ENCODE measurements at places on chromosomes 3 and 15.
A peak's percentile ranks its signal among the peaks of the same experiment; 100 is the strongest.

DNA sequence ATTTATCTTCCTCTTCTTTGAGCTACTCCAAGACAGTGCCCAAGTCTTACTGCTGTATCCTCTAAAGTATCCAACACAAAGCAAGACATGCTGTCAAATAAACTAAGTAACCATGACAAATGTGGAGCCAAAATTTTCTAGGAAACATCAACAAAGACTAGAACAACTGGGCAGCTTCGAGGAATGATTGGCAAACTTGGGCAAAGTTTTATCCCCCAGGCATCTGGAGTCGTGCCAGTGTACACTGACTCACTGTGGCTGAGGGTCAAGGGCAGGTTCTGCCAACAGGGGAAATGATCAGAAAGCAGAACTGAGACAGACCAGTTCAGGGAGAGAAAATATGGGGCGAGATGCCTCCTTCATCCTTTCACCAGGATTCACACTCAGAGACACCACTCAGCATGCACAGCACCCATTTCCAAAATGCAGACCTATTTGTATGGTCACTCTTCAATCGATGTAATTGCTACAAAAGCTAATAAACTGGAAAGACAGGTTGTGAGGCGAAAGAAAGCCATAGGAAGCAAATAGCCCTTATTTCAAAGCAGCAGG is 65.8 kb downstream of the MB21D2 start:
- no peak for DNase-seq

DNA sequence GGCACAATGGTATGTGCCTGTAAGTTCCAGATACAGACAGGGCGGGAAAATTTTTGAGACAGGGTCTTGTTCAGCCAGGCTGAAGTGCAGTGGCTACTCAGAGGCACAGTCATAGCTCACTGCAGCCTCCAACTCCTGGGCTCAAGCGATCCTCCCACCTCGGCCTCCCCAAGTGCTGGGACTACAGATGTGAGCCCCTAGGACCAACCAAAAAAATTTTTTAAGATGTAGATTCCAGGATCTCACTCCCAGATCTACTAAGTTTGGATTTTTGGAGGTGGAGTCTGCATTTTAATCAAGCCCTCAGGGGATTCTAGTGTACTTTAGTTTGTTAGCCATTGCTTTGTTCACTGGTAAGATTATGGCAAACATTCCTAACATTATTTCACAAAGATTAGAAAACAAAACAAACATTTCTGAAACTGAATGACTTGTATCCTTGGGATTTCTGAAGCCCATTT is 2.7 kb downstream of the LIPH start:
- no peak for DNase-seq

GRCh38 chr15:100809587-100809986 is 70.0 kb upstream of the ALDH1A3 start:
- no peak for DNase-seq

DNA sequence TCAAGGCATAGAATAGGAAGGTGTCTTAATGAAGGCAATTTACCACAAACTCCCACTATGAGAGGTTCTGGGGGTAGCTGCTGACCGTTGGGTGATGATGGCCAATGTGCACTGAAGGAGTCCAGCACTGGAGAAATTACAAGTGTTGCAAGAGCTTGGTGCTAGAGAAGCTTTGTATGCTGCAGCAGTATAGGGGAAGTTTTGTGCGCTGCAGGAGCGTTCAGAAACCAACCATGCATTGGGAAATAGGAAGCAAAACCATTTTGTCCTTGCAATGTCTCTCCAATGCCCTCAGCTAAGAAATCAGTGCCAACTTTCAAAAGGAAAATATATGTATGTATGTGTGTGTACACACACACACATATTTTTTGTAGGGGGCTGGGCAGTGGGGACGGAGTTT is 441.6 kb upstream of the NAALADL2 start:
- no peak for DNase-seq

DNA sequence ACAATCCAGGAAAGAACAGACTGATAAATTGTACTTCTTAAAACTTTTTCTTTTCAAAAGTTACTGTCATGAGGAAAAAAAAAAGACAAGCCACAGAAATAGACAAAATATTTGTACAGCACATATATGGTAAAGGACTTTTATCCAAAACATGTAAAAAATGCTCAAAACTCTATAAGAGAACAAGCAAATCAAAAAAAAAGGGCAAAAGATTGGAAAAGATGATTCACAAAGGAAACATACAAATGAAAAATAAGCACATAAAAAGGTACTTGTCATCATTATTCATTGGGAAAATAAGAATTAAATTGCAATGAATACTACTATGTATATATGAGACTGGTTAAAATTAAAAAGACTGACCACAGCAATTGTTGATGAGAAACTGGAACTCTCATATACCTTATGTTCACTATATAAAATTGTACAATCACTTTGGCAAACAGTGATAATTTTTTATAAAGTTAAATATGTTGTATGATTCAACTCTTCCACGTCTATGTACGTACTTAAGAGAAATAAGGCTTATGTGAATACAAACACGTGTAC is 39.7 kb downstream of the DIPK2A start:
- DNase-seq: no peak

- DNase-seq: no peak
Observed at GRCh38 chr3:161406594-161407555, 35.6 kb upstream of the SPTSSB start.

DNA sequence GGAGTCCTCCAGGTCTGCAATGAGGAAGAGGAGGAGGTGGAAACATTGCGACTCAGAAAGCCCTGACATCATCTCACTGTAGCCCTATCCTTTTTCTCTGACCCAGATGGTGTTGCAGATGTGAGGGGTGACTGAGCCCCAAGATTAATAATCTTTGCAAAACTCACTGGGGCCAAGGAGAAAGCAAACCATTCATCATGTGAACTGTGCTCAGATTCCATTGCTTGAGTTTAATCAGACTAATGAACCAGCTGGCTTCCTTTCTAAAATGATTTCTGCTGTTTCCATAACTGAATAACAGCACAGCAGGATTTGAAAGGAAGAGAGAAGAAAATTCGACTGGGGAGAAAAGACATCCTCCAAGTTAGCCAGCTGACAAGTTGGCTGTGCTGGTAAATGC is 13.4 kb upstream of the DGKG start:
- no peak for DNase-seq

DNA sequence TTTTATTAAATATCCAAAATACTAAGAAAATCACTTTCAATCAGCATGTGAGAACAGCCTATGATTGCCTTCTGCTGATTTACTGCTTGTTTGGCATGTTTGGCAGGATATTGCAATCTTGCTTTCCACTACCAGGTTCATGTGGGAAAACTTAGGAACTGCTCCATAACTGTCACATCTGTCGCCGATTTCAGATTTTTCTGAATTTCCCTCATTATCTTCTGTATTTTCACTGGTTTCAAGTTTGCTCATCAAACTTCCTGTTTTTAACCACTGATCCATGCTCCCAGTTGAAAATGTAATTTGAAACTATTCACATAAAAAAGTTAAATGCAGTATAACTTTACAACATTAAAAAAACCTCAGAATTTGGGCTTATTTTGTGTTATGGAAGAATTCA is 93.0 kb downstream of the NFKBIZ start:
- DNase-seq: no peak

GRCh38 chr3:105806359-105806758 is 62.5 kb downstream of the CBLB start:
- DNase-seq: no peak

DNA sequence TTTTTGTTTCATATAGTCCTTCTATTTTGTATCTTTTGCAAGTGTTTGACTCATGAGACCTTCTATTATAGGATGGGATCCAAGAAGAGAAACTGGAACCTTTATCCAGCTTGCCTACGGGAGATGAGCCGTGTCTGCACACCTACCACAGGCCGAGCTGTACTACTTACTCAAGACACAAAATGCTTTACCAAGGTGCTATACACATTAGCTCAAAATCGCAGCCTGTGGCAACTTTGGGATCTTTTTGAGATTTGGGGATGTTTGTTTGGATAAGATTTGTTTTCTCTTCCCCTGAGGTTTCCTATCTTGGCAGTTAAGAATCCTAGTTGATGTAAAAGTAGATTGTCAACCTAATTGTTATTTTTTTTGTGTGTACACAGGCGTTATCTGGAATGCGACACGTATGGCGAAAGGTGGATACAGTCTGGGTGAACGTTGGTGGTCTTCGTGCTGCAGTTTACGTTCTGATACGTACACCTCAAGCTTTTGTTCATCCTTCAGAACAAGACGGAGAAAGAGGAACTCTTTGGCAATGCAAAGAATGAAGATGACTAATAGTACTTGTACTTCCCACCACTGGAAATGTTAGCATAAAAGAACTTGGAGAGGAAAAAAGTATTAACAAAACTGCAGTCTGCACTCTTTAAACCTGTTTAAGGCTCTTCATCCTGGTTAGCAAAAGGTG is 13.1 kb upstream of the SETD5 start:
- no peak for DNase-seq

- no peak for DNase-seq
Observed at GRCh38 chr15:71916834-71917233, 106.5 kb downstream of the NR2E3 start.

DNA sequence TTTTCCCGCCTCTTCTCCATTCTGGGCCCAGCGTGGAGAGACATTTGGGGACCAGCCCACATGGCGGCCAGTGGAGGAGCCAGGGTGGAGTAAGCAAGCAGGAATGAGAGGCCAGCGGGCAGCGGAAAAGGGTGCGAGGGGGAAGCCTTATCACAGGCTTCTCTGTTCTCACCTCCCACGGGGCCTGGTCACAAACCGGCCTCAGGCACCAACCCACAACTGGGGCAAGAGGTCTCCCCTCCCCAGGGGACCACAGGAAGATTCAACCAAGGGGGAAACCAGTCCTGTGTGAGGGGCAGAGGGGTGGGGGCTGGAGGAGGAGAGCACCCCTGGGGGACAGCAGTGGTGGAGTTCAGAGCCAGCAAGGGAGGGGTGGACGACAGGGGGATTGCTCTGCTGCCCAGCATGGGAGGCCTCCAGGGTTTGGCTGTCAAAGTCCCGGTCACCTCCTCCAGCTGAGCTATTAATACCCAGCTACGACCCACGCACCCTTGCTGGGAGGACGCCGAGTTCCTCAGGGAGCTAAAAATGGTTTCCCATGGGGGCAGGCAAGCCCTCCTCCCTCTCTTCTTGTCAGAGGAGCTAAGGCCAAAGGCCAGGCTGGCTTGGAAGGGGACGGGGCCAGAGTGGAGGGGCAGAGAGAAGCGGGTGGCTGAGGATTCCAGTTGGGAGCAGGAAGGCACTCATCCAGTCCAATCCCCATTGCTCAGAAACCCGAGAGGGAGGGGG is 23.8 kb upstream of the RPL29 start:
- DNase-seq: no peak

GRCh38 chr3:133938770-133939462 is 43.2 kb upstream of the RAB6B start:
- DNase-seq: no peak

- no peak for DNase-seq
Observed at GRCh38 chr3:142987707-142988106, 13.7 kb upstream of the U2SURP start.

- no peak for DNase-seq
Observed at GRCh38 chr3:36210840-36211651, 169.3 kb upstream of the STAC start.

DNA sequence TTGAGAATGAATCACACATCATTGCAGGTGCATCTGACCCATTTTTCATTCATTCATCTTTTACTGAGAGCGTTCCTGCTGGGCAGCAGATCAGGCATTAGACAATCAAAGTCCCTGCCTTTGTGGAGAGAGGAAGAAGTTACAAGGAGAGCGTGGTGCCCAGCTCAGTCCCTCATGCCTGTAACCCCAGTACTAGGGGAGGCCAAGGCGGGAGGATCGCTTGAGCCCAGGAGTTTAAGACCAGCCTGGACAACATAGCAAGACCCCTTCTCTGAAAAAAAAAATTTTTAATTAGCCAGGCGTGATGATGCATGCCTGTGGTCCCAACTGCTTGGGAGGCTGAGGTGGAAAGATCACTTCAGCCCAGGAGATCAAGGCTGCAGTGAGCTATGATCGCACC is 35.0 kb upstream of the MEX3B start:
- DNase-seq: no peak

GRCh38 chr3:162704238-162704637 is 1207.6 kb downstream of the OTOL1 start:
- DNase-seq: no peak

- DNase-seq: no peak
Observed at GRCh38 chr3:56303487-56303886, 164.8 kb downstream of the ERC2 start.

- no peak for DNase-seq
Observed at GRCh38 chr3:59186725-59187124, 136.9 kb upstream of the CFAP20DC start.

DNA sequence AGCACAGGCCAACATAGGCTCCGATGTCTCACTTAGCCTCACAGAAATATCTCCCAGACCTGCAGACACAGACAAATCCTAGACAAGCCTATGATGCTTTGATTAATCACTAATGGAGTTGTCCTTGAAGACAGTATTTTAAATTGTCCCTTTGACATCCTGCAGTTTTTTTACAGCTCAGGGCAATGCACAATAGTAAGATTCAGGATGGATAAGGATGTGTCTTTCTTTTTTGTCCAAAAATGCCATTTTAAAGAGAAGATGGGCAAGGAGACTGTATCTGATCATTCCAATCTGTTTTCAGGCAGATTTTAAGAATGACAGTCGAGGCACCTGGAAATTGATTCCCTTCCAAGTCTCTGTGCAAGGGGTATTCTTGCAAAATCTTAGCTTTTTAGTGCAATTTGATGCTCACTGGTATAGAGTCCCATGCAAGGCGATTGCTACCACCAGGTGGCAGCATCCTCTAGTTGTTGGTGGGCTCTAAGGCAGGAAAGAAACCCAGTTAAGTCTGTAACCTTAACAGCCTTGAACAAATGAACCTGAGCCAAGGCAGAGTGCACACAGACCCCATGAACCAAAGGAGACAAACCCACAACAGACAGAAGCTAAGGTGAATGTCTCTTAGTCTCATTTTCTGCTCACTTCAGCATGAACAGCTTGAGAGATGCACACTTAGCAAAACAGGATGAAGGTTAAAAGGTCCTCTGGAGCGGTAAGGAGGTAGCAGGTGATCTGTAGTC is 51.2 kb upstream of the MINAR1 start:
- DNase-seq: peak; percentile 75

GRCh38 chr3:126121632-126122031 is 37.7 kb upstream of the SLC41A3 start:
- no peak for DNase-seq

GRCh38 chr3:195181741-195182469 is 89.1 kb downstream of the XXYLT1 start:
- no peak for DNase-seq

- DNase-seq: no peak
Observed at GRCh38 chr15:55221090-55222011, 24.6 kb upstream of the RSL24D1 start.

DNA sequence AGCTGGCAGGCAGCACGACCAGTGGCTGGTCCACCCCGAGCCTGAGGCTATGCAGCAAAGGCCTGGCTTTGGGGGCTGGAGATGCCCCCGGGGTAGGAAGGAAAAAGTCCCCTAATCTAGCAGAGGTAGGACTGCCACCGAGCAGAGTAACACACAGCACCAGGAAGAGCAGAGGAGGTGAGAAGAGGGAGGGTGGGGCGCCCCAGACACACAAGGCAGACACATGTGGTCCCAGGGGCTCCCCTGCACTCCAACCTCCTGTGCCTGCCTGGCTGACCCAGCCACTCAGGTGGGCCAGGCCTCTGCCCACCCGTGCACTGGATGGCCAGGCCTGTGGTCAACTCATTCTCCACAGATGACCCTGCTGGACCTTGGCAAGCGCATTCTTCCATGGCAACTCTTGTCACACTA is 112.4 kb downstream of the ADCY5 start:
- DNase-seq: no peak
